ENCODE measurements at places on chromosomes 7 and 10. TPM values are rescaled to one million over a fixed set of nuclear protein-coding genes. Genes with fewer than 3 reads are reported as not detected.

Gene BNIP3
- total RNA-seq = 120 TPM

Gene SEMA3A
- total RNA-seq = 0.17 TPM

Gene MYO1G
- total RNA-seq = 316 TPM

Gene CRTAC1
- total RNA-seq = not detected

Gene NUDT13
- 1.3 TPM for total RNA-seq

Gene HYCC1
- 27.8 TPM for total RNA-seq

Gene CASP2
- 106 TPM for total RNA-seq

Gene AGR2
- total RNA-seq = not detected

Gene RAMP3
- not detected for total RNA-seq

Gene PCLO
- total RNA-seq = not detected

Gene LIPF
- total RNA-seq = not detected

Gene IL2RA
- total RNA-seq = 1,272 TPM

Gene PTF1A
- not detected for total RNA-seq

Gene LLCFC1
- not detected for total RNA-seq

Gene CFTR
- not detected for total RNA-seq

Gene PPP2R2D
- total RNA-seq = 24.9 TPM

Gene LIPJ
- not detected for total RNA-seq

All from activated CD8-positive, alpha-beta memory T cell treated with anti-CD3 and anti-CD28 coated beads for 36 hours (primary cell).